Activated T-helper 9 cell treated with anti-CD3 and anti-CD28 coated beads, Interleukin-2, amount 50 U/mL, for 16 hours (primary cell): ENCODE measurements at places on chromosomes 16 and 17.

DNA sequence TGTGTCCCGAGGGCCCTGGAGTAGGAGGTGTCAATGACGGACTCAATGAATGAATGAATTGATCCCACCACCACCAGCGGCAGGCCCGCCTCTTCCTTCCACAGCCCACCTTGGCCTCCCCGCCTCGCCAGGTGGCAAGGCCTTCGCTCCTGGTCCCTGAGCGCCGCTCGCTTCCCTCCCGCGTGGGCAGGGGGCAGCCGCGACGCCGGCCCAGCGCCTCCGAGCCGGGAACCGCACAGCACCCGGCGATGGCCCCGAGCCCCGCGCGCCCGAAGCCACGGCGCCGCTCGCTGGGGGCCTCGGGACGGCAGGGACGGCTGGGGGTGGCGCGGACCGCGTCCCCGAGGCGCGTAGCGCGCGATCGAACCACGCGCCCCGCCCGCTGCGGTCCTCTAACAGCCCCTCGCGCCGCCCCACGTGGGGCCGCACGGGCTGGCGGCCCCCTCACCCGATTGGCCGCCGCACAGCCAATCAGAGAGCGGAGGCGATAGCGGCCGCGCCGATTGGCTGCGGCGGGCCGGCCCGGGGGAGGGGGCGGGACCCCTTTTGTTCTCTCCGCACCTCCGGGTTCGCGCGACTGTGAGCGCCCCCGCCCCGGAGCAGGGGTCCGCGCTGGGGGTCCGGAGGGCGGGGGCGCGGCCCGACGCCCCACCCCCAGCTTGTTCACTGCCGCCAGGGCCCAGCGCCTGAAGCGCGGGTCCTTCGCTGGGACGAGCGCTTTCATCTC, 31.4 kb downstream of the ACTG1 start:
- peak; percentile 27 for DNase-seq

DNA sequence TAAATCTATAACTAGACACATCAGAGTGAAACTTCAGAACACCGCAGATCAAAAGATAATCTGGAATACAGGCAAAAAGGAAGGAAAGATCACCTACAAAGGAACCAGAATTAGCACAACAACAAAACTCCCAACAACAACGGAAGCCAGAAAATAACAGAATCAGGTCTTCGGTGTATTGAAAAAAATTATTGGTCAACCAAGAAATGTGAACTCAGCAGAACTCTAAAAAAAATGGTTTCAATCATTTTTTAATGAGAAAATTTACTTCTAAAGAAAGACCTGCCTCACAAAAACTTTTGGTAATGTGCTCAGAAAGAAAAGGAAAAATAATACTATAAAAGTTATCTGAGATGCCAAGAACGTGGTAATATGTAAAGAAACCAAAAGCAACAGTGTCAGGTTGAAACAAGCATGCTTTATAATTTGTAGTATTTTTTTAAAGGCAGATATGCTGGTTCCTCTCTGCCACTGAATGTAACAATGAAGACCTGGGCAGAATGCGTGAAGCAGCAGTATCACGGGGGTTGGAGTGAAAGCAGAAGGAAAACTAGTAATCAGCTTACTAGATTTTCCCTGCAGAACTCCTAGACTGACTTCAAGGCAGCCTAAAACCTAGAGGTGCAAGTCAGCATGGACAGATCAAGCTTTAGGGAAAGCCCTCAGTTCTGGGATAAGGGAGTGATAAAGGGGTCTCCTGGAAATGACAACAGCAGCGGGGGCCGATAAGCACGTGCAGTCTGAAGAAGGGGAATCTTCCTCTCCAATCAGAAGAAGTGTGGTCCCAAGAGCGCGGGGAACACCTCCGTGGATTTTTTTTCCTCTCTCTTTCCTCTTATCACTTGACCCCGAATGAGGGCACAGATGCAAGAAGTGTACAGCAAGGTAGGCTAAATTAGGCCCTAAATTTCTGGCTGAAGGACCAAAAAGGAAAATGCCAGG, 80.9 kb upstream of the TEKT1 start:
- DNase-seq, result no peak

DNA sequence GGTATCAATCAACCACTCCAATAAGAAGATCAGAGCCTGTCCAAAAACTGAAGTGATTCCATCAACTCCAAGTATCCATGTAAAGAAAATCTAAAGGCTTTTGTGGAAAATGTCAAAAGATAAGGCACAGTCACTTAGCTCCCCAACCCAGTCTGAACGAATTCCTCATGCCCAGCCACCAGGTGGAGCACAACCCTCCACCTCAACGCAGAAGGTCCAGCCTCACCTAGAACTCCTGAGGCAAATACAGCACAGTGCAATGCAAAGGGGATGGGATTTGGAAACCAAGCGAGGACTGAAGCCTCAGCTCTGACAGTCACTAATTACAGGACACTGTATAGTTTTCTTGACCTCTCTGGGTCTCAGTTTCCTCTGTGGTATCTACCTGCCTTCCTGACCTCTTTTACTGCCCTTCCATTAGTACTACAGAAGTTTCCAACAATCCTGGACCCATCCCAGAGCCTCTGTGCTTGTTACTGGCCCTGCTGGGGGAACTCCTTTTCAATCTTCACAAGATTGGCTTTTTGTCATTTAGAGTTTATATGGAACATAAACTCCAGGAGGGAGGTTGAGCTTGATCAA, 2.0 kb downstream of the NCBP3 start:
- DNase-seq, result peak; percentile 15

- DNase-seq, result no peak
These were observed 43.9 kb downstream of the USP31 start for GRCh38 chr16:23105309-23105708.

- DNase-seq, result no peak
These were observed 13.8 kb upstream of the KRT17 start for GRCh38 chr17:41638194-41638593.
